Fibroblast of skin of back (primary cell): ENCODE measurements at places on chromosomes 1 and 21.

DNA sequence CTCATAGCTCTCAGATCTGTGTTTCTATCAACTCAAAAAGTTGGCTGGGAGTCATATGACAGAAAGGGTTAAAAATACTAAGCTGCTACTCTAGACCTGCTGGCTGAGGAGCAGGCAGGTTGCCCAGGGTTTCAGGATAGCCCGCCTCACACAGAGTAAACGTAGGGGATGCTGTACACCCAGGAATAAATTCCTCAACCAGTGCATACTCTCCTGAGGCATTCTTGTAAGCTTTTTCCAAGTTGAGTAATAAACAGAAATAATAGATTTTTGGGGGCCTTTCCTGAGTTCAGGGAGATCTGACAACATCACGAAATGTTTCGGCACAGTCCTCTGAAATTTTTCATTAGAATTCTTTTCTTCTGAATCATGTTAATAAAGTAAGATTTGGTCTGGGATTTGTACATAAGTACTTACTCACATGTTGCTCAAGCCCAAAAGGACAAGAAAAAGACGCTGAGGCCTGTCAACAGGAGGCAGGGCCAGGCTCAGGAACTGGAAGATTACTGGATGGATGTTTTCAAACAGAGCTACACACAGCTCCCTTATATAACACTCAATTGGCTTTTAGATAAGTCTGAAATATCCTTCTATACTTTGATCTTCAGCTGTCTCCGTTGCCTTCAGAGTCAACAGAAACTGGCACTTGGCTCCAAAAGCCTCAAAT lies 41.0 kb downstream of the TGFBR3 start:
- DNase-seq = peak; percentile 84

DNA sequence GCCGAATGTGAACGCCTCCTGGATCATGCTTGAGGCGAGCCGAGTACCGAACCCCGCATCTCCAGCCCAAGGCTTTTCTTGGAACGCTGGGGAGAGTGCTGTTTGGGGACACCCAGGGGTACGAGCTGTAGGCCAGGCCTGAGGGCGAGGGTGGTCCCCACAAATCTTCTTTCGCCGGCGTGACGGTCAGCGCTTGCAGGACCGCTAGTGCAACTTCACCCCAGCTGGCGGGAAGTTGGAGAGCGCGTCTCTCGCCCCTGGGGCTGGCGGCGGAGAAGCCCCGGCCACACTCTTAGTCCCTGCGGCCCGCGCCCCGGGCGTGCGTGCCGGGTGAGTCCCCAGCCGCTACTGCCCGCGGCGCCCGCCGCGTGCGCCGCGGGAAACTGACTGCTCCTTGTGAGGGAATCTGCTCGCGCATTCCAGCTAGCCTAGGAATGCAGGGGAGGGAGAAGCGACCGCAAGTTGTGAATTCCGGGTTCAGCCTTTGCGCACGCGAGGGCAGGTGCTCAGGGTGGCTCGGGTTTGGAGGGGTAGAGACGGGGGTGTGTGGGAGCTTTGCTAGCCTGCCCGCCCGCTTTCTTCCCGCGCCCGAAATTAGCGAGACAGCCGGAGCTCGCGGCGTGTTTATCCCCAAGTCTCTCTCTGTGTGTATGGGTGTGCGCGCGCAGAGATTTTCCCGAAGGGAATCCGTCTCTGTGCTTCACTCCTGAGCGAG lies 884 bp downstream of the LHX4 start:
- peak; percentile 77 for DNase-seq

DNA sequence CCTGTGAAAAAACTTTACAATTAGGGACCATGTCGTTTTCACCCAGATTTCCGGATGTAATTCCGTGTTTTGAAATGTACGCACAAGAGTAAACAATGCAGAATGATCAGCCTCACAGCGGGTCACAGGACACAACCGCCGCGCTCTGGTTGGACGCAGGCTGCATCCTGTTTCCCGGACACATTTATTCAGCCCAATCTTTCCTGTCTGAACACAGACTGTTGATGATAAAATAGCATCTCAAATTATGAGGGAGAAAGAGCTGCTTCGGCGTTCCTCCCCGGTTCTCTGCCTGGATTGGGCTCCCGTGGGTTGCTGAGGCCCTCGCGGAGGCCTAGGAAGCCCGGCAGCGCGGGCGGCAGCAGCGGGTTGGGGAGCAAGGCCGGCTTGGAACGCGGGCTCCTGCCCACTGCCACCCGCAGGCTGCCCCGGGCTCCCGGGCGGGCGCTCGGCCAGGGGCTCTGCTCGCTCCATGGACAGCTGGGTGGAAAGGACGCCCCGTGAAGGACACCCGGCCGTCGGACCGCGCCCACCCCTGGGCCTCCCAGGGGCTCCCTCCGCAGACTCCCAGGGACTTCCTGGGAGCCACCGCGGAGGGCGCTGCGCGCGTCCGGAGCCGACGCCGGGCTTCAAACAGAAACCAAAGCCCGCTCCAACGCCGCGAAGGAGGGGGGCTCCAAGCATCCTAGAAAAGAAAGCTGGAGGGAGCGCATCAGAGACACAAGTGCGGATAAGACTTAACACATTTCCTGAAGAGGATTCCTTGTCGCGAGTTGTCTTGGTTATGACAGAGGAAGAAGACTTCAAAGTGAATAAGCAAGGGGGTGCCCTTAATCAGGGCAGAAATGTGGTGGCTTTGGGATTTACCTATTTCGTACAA lies 122.3 kb downstream of the ESRRG start:
- DNase-seq = peak; percentile 73

DNA sequence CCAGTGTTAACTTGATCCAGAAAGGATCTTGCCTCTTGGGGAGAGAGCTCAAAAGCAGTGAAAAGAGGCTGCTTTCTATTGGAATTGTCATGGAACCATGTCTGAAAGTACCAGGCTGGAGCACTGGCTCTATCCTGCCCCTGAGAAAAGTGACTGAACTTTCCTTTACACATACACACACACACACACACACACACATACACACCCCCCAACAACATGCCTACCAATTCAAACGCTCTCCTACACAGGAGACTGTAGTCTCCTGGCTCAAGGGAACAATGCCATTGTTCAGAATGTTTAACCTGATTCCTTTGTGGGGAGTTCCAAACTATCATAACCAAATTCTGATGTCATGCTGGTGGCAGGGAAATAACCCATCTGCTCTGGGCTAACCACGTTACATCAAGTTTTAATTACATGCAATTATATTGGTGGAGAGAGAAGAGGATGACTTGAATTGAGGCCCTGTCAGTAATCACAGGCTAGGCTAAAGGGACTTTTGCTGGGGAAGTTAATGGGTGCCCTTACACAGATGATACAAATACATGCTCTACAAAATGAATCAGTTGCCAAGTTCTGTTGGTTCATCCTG lies 52.3 kb upstream of the DUSP10 start:
- no peak for DNase-seq

DNA sequence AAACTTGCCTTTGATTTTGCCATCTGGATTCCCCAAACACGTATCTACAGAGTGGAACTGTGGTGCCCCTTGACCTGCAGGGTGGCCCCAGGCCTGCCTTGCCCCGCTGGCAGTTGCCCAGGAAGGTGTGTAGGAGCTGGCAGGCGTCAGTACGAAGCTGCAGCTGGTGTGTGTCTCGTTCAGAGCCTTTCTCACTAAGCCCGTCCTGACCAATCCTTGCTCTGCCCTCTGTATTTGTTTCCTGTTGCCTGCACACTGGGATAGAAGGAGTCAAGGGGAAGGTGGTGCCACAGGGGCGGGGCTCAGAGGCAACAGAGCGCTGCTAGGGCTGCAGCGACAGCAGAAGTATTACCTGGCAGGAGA lies 5.2 kb upstream of the VSIG8 start:
- no peak for DNase-seq

GRCh38 chr1:110899458-110899843 lies 26.5 kb downstream of the CD53 start:
- DNase-seq = no peak

GRCh38 chr1:69409731-69410456 lies 157.8 kb upstream of the LRRC7 start:
- DNase-seq = peak; percentile 12

DNA sequence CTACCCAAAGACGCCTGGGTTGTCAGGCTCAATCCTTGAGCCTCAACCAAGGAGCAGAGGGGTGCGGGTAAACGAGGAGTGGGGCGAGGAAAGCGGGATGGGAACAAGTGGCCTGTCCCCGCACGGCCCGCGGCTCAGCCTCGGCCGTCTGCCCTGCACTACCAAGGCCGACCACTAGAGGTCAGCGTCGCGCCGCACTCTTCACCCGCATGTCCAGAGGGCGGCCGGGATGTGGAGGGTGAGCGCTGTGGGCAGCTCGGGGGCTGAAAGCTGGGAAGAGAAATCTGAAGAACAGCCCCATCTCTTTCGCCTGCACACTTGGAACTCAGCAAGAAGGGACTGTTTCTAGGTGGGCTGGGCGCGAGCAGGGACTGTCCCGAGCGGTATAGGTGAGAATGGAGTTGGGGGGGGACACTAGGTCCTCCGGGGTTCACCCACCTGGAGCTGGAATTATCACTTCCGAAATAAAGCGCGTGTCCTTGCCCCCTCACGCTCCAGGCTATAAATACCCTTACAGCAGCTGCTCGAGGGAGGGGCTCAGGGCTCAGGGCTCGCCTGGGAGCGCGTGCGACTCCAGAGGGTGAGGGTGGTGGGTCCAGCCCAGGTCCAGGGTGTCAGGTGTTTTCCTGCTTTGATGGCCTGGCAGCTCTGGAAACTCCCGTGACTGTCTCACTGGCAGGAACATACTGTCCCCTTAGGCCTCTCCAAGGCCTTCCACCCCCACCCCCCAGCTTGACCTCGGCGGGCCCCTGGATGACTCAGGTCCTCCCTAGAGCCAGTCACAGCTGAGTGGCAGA lies 9.8 kb downstream of the SLC30A2 start:
- DNase-seq = peak; percentile 68

DNA sequence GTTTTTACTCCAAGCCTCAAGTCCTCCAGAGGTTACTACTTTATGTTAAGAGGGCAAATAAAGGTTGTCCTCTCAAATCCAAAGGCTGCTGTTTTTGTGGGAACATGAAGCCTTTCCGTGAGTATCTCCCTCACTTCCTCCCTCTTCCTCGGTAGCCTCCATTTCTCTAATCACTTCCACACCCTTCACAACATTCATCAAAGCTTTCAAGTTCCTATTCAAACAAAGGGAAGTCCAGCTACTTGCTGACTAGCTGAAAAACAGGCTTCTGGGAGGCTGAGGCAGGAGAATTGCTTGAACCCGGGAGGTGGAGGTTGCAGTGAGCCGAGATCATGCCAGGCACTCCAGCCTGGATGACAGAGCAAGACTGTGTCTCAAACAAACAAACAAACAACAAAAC lies 6.6 kb upstream of the CD48 start:
- DNase-seq = no peak

DNA sequence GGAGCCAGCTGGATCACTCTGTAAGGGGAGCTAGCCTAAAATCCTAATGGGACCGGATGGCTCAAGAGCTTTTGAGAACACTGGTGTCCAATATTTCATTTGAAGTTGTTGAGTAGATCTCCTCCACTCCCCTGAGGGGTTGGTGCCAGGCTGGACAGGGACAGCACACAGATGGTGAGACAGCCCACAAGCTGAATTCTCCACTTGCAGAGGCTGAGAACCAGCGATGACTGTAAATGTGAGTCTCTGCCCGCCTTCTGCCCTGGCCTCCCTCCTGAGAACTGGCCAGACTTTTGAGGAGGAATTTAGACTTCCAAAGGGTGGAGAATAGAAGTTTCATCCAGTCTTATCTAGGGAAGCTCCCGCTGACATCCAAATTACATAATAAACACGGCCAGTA lies 20.5 kb upstream of the COQ8A start:
- no peak for DNase-seq

- no peak for DNase-seq
Observed at GRCh38 chr1:166785987-166786386, 53.3 kb upstream of the POGK start.

DNA sequence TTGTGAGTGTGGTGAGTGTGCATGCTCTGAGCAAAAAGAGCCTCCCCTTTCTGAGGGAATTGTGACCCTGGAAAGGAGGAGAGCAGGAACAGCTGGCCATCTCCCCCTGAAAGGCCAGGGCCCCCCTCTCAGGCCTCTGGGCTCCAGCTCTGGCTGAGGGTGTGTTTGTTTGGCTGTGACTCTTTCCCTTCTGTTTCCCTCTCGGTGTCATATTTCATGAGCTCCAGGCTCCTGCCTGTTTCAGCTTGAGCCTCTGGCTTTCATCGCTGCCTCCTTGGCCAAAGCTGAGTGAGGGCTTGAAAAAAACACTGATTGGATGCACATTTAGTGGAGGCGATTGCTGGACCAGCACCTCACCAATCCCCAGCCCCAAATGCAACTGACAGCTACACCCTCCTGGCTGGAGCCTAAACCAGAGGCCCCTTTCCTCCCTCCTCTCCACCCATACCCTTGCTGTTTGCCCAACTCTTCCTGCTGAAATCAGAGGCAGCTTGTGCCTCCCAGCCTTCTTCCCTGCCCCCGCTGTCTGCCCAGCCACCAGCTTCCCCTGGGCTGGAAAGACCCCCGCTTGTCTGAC lies 64.1 kb downstream of the DDR2 start:
- peak; percentile 87 for DNase-seq

DNA sequence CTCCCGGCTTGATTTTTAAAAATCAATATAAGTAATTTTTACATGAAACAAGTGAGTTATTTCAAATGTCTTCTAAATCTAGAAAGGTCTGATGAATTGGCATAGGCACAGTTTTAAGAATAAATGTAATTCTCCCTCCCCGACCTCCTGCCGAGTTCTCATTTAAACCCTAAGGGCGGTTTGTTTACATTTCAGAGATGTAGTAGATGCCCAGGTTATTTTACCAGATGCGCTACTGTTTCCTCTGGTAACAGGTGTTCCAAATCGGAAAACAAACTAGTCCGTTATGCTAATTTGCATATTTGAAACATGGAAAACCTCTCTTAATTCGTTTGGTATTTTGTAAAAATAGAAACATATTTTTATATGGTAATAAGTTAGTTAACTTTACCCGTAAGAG lies 53.8 kb upstream of the CFAP126 start:
- no peak for DNase-seq

DNA sequence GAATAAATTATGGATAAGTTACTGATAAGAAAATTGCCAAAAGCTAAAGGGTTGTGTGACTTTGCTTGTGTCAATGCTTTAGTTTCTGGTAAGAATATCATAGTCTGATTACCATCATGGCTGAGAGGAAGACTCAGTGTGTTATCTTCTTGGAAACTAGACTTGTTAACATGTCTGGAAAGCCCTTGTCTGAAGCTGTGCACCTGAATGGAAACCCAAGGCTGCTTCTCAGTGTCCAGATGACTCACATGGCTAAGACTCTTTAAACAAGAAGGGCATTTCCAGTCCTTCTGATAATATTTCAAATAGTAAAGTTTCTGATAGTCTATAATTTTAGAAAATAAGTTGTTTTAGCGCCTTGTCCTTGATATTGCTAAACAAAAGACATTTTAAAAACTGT lies 1092.7 kb downstream of the PLA2G4A start:
- no peak for DNase-seq

DNA sequence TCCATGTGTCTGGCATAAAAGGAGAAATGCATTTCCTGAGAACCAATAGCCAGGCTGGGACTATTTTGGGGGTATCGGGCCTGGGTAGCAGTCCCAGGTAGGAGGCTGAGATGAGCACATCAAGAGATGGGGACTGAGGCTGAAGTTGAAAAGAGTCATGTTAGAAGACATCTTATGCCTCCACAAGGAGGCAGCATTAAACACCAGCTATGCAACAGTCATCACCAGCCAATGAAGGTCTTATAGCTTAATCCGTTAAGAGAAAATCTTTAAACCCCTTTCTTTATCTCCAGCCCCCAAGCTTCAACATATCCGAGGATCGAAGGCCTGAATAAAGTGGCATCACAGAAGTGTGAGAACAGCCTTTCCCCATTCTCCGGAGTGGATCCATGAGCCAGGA lies 640.7 kb upstream of the PTBP2 start:
- DNase-seq = no peak

GRCh38 chr1:240044620-240045019 lies 47.1 kb upstream of the FMN2 start:
- peak; percentile 43 for DNase-seq
